Type B pancreatic cell (in vitro differentiated cells): ENCODE measurements at places on chromosomes 3 and 15. TPM values are rescaled to one million over a fixed set of nuclear protein-coding genes. Genes with fewer than 3 reads are reported as not detected.

The FAM219B gene
- 112 and 117 TPM in 2 replicates for total RNA-seq

The SV2B gene
- 1.7 and 3.1 TPM in 2 replicates for total RNA-seq

The PLSCR2 gene
- total RNA-seq: 0.62 TPM in 1 of 2 replicates, not detected in the other

The GRIP2 gene
- 2.7 and 5.6 TPM in 2 replicates for total RNA-seq

The ZNF80 gene
- total RNA-seq: not detected in 2 replicates

The CHST2 gene
- total RNA-seq: 1.8 and 17.5 TPM in 2 replicates

The PP2D1 gene
- total RNA-seq: not detected in 2 replicates

The CCR8 gene
- 1.2 TPM in 1 of 2 replicates, not detected in the other for total RNA-seq
